ENCODE measurements at places on chromosomes 7 and 10. TPM values are rescaled to one million over a fixed set of nuclear protein-coding genes. Genes with fewer than 3 reads are reported as not detected.

The NUPR2 gene
- not detected for total RNA-seq

The IQUB gene
- 0.97 TPM for total RNA-seq

The POMZP3 gene
- 6.9 TPM for total RNA-seq

The FKBP9 gene
- total RNA-seq: 163 TPM
